Upper lobe of left lung (tissue), 6 donors: ENCODE measurements at places on chromosomes 5 and 9. TPM values are rescaled to one million over a fixed set of nuclear protein-coding genes. Genes with fewer than 3 reads are reported as not detected.
A peak's percentile ranks its signal among the peaks of the same experiment; 100 is the strongest.

- peaks cover 13% of the 10 kb centered on the region for H3K4me1 ChIP-seq
- H3K27me3 ChIP-seq = no peaks in the 10 kb centered on the region
- peak overlapping the region; percentile 35 for H3K27ac ChIP-seq
- H3K36me3 ChIP-seq = no peaks in the 10 kb centered on the region
- no peak overlapping the region for H3K4me3 ChIP-seq
- DNase-seq = no peak
Observed at GRCh38 chr5:96338091-96338490, 95.0 kb downstream of the PCSK1 start.

- H3K27me3 ChIP-seq = no peaks in the 10 kb centered on the region
- H3K27ac ChIP-seq = peak overlapping the region; percentile 95
Observed at GRCh38 chr9:35908504-35909125, 675 bp upstream of the SPAAR start.

DNA sequence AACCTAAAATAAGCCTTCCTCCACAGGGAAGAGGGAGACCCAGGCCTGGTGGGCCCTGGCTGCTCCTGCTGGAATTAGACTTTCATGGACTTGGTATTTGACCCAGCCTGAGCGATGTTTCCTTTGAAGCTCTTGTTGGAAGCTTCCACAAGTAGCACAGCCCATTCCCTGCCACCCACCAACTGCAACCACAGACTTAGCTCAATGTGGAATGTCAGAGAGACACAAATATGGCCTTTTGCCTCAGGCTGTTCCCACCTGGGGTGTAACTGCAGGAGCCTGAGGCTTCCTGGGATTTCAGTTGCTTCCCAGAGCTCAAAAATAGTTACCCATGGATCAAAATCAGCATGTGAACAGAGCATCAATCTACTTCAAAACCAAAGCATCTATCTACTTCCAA, 70.3 kb upstream of the LHFPL2 start:
- H3K4me1 ChIP-seq = peaks cover 18% of the 10 kb centered on the region
- H3K4me3 ChIP-seq = no peak overlapping the region
- H3K27ac ChIP-seq = no peak overlapping the region

DNA sequence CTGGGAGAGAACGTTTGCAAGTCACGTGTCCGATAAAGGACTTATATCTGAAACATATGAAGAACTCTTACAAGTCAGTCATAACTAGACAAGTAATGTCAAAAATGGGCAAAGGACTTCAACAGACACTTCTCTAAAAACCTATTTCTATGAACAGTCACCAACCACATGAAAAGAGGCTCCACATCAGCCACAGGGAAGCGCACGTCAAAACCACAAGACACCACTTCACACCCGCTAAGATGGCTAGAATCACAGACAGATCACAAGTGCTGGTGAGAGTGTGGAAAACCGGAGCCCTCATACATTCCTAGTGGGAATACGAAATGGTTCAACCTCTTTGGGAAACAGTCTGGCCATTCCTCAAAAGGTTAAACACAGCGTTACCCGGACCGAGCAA, 11.5 kb upstream of the CARD9 start:
- no peak for DNase-seq
- H3K27me3 ChIP-seq = no peaks in the 10 kb centered on the region

- no peaks in the 10 kb centered on the region for H3K27me3 ChIP-seq
- no peaks in the 10 kb centered on the region for H3K36me3 ChIP-seq
- no peak overlapping the region for H3K27ac ChIP-seq
- peaks cover 9% of the 10 kb centered on the region for H3K4me1 ChIP-seq
Observed at GRCh38 chr5:14114615-14115251, 28.4 kb upstream of the TRIO start.

- H3K27me3 ChIP-seq = no peaks in the 10 kb centered on the region
- H3K4me1 ChIP-seq = no peaks in the 10 kb centered on the region
- no peak overlapping the region for H3K4me3 ChIP-seq
- no peak for DNase-seq
- no peak overlapping the region for H3K27ac ChIP-seq
- H3K36me3 ChIP-seq = no peaks in the 10 kb centered on the region
Observed at GRCh38 chr9:13388157-13388556, 108.7 kb upstream of the MPDZ start.

DNA sequence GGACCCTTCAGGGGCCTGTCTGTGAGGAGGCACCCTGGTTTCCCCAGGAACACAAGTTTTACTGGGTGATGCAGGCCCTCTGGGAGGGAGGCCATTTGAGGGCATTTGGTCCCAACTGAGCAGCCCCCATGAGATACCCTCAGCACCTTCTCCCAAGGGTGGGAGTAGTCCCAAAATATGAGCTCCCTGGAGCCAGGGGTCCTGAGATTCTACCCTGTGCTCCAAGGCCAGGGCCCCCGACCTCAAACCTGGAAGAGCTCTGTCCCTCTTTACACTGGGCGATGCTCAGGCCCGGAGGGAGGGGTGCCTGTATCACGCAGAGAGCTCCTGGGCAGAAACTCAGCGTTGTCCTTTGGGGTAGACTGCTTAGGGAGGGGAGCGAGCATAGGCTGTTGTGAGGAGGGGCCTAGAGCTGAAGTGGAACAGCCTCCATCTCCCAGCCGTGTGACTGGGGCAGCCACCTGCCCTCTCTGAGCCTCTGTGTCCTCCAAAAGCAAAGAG, 64.0 kb upstream of the SYNPO start:
- H3K36me3 ChIP-seq = no peaks in the 10 kb centered on the region
- DNase-seq = no peak
- H3K27ac ChIP-seq = no peak overlapping the region
- no peak overlapping the region for H3K4me3 ChIP-seq
- H3K4me1 ChIP-seq = no peaks in the 10 kb centered on the region

DNA sequence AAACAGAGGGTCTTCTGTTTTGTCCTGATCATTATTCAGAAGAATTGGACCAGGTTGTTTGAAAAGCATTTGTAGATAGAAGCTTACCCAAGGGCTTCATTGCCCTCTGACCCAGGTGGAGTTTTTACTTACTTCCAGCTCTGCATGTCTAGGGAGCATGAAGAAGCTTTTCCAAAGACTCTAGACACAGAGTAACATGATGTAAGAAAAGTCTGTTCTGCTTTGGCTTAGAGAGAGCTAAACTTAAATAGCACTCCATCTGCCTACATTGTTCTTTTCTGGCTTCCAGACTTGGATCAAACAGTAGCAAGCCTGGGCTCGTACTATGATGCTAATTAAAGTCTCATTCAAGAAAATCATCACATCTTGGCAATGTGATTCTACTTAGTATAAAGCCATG, 112.1 kb downstream of the SNCAIP start:
- H3K4me1 ChIP-seq = no peaks in the 10 kb centered on the region
- DNase-seq = no peak

DNA sequence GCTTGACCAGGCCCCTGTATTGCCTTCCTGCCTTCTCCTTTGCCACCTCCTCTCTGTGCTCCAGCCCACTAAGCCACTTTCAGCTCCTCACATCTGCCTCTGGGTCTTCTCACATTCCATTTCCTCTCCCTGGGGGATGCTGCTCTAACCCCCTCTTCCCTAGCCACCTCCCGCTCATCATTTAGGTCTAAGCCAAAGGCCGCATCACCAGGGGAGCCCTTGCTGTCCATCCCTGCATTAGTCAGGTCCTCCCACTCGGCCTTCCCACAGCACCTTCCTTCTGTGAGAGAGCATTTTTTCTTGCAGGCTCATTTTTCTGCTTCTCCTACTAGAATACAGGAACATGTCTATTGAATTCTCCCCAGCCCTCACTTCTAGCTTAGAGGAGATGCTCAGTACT, 72.6 kb upstream of the GALNT10 start:
- no peak for DNase-seq
- no peaks in the 10 kb centered on the region for H3K36me3 ChIP-seq
- no peaks in the 10 kb centered on the region for H3K27me3 ChIP-seq
- H3K27ac ChIP-seq = no peak overlapping the region
- no peaks in the 10 kb centered on the region for H3K4me1 ChIP-seq
- H3K4me3 ChIP-seq = no peak overlapping the region

- no peak for DNase-seq
- no peak overlapping the region for H3K4me3 ChIP-seq
- no peaks in the 10 kb centered on the region for H3K4me1 ChIP-seq
- H3K27me3 ChIP-seq = no peaks in the 10 kb centered on the region
- no peaks in the 10 kb centered on the region for H3K36me3 ChIP-seq
Observed at GRCh38 chr9:75490326-75490725, 400.1 kb upstream of the PCSK5 start.

GRCh38 chr5:139138809-139139208, 59.4 kb downstream of the SIL1 start:
- peaks cover 37% of the 10 kb centered on the region for H3K4me1 ChIP-seq
- DNase-seq = no peak
- H3K27me3 ChIP-seq = no peaks in the 10 kb centered on the region
- no peak overlapping the region for H3K4me3 ChIP-seq

DNA sequence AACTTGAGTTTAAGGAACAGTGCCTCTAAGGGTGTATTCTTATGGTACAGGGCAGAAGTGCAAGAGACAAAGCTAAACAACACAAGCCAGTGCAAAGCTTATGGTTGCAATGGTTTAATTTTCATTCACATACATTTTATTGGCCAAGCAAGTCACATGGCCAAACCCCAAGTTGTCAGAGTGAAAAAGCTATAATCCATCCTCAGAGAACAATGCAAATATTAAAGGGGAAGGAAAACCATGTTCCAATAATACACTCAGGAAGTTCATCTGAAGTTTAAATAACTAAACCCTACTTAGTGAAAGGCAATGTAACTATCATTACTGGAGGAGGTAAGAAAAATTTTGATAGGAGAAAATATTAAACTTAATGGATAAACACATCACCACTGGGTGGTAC, 26.6 kb upstream of the TLR4 start:
- H3K27me3 ChIP-seq = no peaks in the 10 kb centered on the region
- H3K4me3 ChIP-seq = no peak overlapping the region
- no peak for DNase-seq
- no peak overlapping the region for H3K27ac ChIP-seq
- H3K4me1 ChIP-seq = no peaks in the 10 kb centered on the region

GRCh38 chr5:73282383-73282782, 109.4 kb downstream of the TMEM174 start:
- H3K4me1 ChIP-seq = peaks cover 15% of the 10 kb centered on the region
- no peaks in the 10 kb centered on the region for H3K36me3 ChIP-seq
- no peaks in the 10 kb centered on the region for H3K27me3 ChIP-seq
- DNase-seq = no peak

GRCh38 chr5:163503106-163504078, 2.0 kb upstream of the MAT2B start:
- no peaks in the 10 kb centered on the region for H3K36me3 ChIP-seq
- DNase-seq = peak; percentile 79
- no peaks in the 10 kb centered on the region for H3K27me3 ChIP-seq
- no peak overlapping the region for H3K4me3 ChIP-seq
- H3K27ac ChIP-seq = peak overlapping the region; percentile 99

DNA sequence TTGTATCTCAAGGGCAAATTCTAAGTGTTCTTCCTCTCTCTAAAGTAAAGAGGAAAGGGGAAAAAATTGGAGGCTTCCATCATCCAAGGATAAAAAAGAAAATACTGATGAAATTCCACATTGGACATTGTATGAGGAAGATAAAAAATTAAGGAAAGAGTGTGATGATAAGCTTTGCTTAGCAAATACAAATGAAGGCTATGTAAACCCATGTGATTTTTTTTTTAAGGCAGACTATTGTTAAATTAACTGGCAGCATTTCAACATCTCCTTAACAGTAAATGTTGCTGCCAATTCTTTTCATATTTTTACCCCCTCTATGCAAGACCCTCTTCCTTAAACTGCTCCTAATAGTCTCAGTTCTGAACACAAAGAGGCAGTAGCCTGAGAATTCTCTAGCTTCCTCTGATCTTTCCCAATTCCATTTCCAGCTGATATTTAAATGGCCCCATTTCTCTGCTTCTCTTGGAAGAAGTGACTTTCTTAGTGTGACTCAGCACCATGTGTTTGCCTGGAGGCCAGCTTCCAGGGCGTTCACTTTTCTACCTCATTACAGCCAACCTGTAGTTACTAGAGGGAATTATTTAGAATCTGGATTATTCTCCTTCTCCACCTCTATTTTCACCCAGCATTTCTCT, 159.7 kb downstream of the TLE1 start:
- no peaks in the 10 kb centered on the region for H3K4me1 ChIP-seq
- H3K36me3 ChIP-seq = no peaks in the 10 kb centered on the region
- no peak overlapping the region for H3K27ac ChIP-seq
- H3K4me3 ChIP-seq = no peak overlapping the region
- no peaks in the 10 kb centered on the region for H3K27me3 ChIP-seq

DNA sequence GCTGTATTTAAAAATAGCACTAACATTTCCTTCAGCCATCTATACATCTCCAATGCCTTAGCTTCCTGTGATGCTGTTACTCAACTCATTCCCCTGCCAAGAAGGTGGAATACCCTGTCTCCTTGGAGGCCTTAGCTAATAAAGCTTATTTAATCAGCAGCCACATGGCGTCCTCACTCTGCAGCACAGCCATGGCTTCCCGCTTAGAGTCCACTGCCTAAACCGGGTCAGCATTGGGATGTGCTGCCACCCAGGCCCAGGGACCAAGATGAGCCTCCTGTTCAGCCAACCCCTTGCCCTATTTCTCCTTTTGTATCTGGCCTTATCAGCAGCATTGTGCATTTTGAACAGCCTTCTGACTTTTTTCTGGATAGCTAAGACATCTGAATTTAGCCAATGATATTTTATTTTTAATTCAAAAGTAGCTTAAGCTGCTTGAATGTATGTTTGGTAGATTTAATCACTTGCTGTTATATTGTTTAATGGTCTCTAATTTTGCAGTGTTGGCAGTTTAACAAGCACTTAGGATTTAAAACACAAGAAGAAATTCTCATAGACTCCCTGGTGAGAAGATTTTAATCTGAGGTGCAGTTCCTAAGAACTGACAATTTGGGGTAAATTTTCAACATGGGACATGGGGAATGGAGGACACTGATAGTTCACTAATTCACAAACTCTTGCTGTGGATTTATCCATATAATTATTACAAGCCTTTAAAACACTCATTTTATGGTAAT, 113.0 kb downstream of the RPS23 start:
- no peaks in the 10 kb centered on the region for H3K27me3 ChIP-seq
- H3K27ac ChIP-seq = peak overlapping the region; percentile 37
- H3K36me3 ChIP-seq = no peaks in the 10 kb centered on the region
- H3K4me1 ChIP-seq = peaks cover 22% of the 10 kb centered on the region
- H3K4me3 ChIP-seq = no peak overlapping the region

- peak overlapping the region; percentile 86 for H3K27ac ChIP-seq
- H3K4me1 ChIP-seq = peaks cover 37% of the 10 kb centered on the region
- DNase-seq = no peak
- H3K27me3 ChIP-seq = no peaks in the 10 kb centered on the region
- H3K36me3 ChIP-seq = no peaks in the 10 kb centered on the region
Observed at GRCh38 chr9:123929177-123929869, 603 bp downstream of the DENND1A start.

DNA sequence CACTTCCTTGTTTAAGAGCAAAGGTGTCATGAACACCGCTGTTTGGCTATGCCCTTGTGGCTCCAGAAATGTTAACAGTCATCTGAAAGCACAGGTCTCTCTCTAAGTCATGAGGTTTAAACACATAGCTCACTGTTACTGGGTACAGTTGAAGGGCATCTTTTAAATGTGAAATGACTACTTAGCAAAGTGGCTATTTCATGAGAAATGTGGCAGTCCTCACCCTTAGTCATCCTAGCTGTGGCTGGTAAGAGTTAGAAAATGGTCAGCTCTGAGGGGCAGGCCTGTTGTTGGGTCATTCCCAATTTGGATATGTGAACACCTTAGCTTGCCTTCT, 24.2 kb upstream of the TMEM171 start:
- no peaks in the 10 kb centered on the region for H3K4me1 ChIP-seq
- no peak overlapping the region for H3K4me3 ChIP-seq
- DNase-seq = no peak
- H3K27ac ChIP-seq = no peak overlapping the region
- H3K27me3 ChIP-seq = no peaks in the 10 kb centered on the region

GRCh38 chr9:23582836-23583235, 243.2 kb downstream of the ELAVL2 start:
- no peaks in the 10 kb centered on the region for H3K36me3 ChIP-seq
- no peak overlapping the region for H3K27ac ChIP-seq
- H3K27me3 ChIP-seq = no peaks in the 10 kb centered on the region

Gene SNCAIP
- 6.3 TPM for total RNA-seq

Gene ADGRV1
- total RNA-seq = 129 TPM

Gene PCA3
- total RNA-seq = not detected

Gene CCL27
- total RNA-seq = 32.5 TPM

Gene FOXI1
- total RNA-seq = not detected

Gene PLPPR1
- 2.1 TPM for total RNA-seq
